GM13976 (cell line): ENCODE measurements at places on chromosomes 12 and 14.
A peak's percentile ranks its signal among the peaks of the same experiment; 100 is the strongest.

DNA sequence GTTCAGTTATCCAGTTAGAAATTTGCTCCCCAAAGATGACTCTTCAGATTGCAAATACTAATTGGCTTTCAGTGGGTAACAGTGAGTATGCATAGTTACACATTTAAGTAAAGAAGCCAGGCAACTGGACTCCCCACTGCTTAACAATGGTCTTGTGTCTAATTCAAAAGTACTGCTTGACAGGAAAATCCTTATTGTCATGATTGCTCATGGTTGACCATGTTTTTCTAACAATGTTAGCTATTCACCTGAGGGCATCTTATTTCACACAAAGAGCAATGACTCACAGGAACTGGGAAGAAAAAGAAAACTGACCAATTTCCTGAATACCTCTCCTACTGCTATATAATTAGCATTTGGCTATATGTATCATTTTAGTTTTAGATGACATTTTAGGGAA, 33.7 kb upstream of the ALG10B start:
- no peak for DNase-seq

DNA sequence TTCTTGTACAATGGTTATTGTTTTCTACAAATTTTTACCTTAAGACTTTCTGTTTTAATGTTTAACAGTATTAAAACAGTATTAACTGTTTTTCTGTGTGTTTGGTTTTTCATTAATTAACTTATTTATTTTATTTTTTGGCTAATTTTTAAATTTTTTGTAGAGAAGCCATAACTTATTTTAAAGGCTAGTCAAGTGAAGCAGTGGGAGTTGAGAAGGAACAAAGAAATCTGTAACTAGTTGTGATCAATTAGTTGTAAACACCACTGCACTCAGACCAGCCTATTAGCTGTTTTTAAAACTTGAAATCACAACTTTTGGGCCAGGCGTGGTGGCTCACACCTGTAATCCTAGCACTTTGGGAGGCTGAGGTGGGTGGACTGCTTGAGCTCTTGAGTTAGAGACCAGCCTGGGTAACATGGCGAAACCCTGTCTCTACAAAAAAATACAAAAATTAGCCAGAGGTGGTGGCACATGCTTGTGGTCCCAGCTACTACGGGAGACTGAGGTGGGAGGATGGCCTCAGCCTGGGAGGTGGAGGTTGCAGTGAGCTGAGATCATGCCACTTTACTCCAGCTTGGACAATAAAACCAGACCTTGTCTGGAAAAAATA, 50.9 kb upstream of the HECTD1 start:
- no peak for DNase-seq

DNA sequence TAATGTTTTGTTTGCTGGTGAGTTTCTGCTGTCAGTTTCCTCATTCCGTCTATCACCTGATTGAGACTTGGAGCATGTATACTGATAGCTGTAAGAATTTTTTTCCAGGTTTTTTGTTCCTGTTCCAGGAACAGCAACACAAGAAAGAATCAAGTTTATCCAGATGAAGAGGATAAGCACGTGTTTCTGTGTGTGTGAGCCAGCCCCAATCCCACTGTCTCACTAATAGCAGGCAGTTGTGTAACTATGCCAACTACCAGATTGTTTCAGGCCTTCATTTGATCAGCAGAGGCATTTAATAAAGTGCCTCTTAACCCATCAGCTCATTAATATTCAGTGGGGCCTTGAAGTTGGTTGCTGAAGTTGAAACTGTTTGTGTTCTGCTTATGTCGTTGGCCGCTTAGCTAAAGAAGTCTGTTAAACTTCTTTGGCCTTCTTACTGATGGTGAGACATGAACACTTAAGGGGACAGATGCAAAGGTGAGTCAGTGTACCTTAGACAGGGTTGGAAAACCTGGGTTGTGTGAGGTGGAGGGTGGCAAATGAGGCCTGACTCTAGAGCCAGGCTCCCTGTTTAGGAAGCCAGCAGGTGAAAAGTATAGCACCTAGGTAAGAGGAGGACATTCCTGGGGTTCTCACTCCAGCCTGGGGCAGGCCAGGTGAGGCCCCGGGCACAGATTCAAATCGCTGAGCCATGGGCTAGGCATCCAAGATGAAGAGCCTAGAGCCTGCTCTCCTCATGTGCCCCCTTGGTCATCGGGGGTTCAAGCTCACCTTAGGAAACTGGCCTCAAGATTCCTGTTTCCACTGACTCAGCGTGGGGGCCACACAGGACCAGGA, 3.7 kb downstream of the ANKRD13A start:
- DNase-seq = no peak

DNA sequence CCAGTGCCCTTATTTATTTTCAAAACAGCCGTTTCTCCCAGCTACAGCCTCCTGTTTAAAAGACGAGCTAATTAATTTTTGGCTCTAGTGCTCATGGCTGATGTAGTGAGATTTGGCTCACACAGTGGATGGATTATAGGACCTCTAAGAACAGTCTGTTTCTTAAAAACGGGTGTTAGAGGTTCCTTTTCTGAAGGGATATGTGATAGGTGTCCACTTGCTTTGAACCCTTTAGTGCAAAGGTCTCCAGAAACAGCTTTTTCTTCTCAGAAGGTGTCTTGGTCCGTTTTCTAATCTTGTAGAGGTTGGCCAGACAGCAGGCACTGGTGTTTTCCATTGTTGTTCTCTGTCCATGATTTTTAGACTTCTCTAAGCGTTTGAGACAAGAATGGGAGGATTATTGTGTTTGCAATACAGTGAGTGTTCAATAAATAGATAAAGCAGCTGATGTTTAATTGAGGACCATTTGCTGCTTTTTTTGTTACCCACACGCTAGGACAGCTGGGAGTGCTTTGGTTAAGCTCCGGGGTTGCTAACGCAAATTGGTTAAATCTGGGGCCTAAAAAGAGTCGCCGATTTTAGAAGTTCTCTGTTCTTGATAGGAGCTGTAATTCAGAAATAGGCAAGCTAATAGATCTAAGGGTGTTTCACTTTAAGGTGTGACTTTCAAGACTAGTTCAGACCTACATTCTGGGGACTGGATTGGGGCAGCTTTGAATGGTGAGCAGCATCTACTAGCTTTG, 1.0 kb downstream of the BORCS5 start:
- DNase-seq = peak; percentile 43

DNA sequence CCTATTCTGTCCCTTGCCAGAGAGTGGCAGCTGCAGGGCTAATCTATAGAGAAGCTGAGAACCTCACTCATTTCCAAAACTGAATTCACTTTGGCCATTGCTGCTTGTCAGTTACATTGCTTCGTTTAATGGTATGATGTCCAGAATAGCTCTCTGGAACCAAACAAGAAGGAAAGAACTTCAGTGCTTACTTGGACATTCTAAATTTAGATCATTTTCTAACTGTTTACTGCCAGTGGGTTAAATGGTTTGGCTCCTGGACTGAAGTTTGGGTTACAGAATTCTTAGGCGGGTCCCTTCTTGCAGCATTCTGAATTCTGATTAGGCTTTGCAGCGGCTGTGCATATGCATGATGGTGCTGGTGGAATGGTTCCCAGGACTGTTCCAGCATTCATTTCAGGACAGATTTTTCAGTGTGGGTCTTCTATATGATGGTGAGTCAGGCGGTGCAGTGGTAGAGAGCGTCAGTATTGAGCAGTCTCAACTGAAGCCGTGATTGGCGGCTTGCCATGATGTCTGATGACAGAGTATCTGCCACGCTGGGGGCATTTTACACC, 148.7 kb downstream of the DYRK2 start:
- no peak for DNase-seq

DNA sequence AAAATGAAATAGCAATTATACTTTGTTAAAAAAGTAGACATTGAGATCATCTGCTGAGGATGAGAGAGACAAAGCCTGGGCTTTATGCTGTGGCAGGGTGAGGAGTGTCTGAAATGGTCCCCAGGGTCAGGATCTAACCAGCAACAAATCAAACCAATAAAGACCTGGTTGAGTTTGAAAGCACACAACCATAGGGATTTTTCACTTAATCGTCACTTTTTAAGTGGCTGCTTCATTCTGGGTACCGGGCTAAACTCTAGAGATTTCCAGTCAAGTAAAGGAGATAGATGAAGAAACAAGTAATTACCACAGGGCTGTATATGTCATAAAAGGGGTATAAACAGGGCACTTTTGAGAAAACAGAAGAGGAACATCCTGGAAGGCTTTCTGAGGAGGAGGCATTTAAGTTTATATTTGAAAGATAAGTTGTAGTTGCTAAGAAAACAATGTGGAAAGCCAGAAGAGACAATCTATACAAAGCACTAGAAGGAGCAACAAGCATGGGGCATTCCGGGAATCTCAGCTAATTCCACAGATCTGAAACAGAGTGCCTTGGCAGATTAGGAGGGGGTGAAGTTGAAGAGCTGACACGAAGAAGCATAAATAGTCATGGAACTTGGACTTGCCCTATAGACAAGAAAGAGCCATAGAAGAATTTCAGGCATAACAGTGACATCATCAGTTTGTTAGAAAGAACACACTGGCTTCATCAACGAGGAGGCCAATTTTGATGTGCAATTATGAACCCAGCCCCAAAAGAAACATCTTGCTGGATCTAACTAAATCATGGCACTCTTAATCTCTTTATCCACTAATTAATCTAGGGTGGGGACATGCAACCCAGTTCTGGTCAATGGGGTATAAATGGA, 46.9 kb upstream of the FRS2 start:
- no peak for DNase-seq
